ENCODE measurements at places on chromosomes 1 and 21.

- no peak for DNase-seq
Measured at GRCh38 chr1:180947499-180947885, 34.8 kb downstream of the KIAA1614 start.

DNA sequence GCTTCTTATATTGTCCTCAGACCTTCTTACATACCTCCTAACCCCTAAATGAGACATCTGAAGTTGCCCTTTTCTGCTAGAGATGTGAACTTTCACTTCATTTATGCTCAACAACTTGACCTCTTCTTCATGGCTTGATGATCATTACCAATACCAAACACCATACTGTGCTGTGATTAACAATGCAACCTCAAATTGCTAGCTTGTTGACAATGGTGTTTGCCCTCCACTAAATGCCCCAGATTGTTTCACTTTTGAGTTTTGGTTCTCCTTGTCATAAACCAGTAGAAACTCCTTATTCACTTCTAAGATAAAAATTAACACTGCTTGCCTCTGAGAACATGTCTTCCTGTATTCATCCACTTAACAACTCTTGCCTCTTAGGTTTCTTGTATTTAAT lies 5.6 kb downstream of the JAK1 start:
- DNase-seq: no peak

DNA sequence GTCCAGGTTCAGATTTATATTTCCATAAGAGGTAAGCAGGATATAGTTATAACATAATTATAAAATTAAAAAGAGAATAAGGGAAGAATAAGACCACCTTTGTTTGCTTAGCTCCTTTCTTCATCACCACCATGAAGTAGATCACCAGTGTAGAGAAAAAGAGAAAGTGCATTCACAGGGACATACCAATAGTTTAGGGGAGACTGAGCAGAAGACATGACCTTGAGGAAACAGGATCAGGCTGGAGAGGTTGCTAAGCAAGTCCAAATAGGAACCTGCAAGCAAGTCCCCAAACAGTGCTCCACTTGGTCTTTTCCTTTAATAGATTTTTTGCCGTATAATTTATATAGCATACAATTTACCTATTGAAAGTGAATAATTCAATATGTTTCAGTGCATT lies 63.0 kb downstream of the KCNT2 start:
- DNase-seq: no peak

DNA sequence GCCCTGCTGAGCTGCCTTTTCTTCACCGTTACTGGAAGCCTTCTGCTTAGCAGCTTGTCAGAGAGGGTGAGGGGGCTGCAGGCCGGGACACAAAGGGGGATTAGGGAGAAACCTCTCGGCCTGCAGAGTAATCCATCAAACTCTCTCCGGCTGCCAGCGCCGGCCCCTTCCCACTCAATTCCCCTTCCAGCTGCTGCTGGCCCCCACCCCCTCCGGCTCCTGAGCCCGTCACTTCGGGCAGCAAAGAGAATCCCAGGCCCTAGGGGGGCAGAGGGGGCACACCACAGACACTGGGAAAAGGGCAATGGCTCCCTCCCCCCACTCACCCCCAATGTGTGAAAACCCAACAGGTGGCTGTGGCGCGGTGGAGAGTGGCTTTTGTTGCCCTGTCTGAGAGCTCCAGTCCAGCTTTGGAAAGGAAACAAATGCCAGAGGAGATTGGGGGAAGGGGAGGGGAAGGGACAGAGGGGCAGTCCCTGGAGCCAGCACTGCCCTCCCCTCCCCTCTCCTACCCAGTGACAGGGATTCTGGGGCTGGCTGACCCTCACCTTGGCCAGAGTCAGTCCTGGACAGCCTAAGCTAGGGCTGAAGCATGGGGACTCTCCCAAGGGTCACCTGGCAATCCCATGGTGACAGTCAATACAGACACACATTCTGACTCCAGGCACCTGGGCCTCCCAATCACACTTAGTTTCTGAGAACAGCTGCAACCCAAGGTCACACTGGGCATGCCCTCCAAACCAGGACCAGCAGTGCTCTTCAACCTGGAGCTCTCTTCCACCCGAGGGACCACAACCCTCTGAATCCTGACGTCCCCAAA lies 9.5 kb downstream of the SLC45A3 start:
- DNase-seq: peak; percentile 37

DNA sequence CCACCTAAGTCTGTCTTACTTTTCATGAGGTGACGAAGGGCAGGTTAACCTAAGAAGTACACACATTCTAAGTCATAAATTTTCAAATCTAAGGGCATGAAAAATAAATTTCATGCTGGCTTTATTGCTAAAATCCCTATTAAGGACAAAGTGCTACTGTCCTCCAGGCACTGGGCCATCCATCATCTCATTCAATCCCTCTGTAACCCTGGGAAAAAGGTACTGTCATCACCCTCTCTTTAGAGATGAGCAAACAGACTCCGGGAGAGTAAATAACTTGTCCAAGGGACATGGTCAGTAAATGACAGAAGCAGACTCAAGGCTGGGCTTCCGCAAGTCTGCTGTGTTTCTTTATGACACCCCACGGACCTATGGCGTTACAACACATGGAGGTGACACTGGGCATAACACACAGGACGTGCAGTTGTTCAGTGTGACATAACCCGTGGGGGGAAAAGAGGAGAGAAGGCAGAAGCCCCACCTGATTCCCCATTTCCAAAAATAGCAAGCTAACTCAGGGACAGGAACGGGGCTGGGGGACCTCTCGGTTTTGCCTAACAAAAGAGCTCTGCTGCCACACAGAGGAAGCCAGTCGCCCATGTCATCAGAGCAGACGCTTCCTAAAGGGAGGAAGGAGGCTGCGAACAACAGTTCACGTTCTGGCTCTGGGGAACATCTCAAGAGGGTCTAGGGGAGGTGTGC lies 12.5 kb upstream of the SRM start:
- no peak for DNase-seq

DNA sequence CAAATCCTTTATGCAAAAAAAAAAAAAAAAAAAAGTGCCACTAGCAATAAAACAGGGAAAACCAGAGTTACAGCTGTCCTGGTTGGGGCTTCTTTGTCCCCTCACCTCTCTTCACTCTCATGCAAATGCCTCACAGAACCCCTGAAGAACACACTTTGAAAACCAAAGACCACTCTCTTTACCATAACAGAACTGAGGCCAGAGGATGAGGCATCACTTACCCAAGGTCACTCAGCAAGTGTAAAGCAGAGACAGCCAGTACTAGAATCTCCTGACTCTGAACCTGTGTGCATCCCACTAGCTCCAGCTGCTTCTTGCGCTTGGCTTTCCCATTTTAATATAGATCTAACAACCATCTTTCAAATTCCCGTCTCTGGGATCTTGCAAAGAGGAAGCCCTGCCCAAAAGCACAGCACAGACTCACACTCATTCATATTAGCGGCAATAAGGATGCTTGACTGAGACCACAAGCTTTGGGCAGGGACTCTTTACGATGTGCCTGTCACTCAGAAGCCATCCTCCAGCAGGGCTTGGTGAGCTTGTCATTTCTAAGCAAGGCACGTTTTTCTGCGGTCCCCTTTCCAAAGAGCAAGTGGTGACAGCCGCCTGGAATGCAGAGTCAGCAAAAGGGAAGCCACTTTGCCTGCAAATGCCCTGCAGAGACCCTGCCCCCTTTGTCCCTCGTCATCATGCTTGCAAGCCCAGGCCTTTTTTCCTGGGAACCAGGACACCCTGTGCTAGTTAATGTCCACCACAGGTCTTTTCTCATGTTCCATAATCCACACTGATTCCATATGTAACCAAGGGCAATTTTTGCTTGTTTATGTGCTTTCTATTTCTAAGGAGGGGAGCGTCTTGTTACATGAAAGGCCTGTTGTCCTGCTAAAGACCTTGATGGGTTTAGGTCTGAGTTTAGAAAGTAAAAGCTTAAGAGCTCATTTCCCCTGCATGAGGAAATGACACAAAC lies 76.5 kb upstream of the NFIA start:
- DNase-seq: no peak

DNA sequence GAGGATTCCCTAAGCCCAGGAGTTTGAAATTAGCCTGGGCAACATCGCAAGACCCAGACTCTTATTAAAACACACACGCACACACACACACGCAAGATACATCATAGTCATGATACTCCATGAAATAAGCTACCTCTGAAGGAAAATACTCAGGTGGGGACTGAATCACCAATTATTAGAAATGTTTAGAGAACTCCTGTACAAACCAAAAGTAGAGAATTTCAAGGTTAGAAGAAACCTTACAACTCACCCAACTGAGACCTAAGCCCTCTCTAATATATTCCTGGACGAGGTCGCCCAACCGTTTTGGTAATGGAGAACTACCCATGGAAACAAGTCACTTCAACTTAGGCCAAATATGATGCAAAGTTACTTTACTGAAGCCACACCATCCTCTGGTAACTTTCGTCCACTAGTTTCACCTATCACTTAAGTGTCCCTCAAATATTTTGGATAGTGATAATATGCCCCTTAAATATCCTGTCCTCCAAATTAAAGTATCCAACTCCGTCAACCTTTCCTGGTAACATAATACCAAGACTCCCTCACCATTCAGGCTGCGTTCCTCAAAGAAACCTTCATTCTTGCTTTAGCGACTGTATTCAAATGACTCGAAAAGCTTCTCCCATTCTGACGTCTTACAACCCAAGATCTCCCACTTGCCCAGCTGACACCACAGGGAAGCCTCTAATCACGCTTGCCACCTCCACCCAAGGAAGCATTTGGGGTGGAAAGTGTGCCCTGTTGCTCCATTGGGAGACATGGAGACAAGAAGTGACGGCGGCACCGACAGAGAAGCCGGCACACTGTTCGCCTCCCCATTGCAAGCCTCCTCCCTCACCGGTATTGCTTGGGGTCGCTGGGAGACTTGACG lies 856 bp downstream of the NRDC start:
- DNase-seq: peak; percentile 35

- DNase-seq: peak; percentile 29
Measured at GRCh38 chr21:42830456-42831455, 48.6 kb downstream of the WDR4 start.

All from Caco-2 (cell line).